NCI-H446 (cell line): ENCODE measurements at places on chromosomes 16 and 17.

- no peak for DNase-seq
Observed at GRCh38 chr16:77918809-77919707, 103.3 kb upstream of the CLEC3A start.

GRCh38 chr16:7227229-7227721 lies 105.4 kb upstream of the RBFOX1 start:
- no peak for DNase-seq

GRCh38 chr17:21285164-21286065 lies 904 bp downstream of the MAP2K3 start:
- DNase-seq: no peak

GRCh38 chr17:49035470-49036269 lies 38.5 kb downstream of the IGF2BP1 start:
- peak; percentile 66 for DNase-seq

DNA sequence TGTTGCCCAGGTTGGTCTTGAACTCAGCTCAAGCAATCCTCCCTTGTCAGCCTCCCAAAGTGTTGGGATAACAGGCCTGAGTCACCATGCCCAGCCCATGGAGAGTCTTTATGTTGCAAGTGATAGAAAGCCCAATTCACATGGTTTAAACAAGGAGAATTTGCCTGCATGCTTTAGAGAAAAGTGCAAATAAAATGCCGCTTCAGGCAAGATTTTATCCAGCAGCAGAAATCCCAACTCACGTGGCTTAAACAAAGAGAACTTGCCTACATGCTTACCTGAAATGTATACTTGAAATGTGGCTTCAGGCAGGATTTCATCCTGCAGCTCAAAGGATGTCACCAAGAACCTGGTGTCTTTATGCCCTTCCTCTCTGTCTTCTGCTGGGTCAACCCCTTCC lies 28.8 kb upstream of the XYLT2 start:
- no peak for DNase-seq

- DNase-seq: no peak
Observed at GRCh38 chr17:48718761-48719641, 3.3 kb downstream of the PRAC1 start.

GRCh38 chr17:56887552-56888467 lies 26.0 kb downstream of the TRIM25 start:
- no peak for DNase-seq

- DNase-seq: no peak
Observed at GRCh38 chr17:1413281-1413791, 13.3 kb upstream of the YWHAE start.

DNA sequence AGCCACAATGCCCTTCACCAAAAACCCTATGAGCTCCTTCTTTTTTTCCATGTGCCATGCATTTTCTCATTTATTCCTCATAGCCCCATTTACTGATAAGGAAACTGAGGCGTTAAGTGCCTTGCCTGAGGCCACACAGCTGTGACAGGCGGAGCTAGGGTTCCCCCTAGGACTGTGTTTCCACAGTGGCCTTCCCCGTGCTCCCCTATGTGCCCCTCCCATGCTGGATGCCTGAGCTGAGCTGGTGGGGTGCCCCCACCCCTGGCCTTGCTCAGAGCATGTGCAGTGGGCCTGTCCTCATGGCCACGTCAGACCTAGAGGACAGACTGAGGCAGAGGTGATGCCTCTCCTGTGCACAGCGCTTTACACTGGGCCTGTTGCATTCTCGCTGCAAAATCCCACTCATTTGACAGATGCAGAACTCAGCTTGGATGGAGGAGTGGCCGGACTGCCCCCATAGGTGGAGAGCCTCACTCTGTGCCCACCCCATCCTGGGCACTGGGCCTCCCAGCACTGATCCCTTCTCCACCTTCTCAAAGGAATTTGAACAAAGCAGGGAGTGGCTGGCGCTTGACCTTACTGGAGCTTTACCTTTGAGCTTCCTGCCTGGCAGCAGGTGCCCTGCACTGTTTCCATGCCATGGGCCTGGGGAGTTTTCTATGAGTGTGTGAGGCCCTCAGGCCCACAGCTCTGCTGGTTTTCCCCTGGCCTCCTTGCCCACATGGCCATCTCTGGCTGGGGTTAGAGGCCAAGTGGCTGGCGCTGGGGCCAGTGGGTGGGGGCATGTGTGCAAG lies 2.6 kb downstream of the MAP2K3 start:
- DNase-seq: no peak

GRCh38 chr16:69566240-69566980 lies 644 bp downstream of the NFAT5 start:
- DNase-seq: peak; percentile 10

DNA sequence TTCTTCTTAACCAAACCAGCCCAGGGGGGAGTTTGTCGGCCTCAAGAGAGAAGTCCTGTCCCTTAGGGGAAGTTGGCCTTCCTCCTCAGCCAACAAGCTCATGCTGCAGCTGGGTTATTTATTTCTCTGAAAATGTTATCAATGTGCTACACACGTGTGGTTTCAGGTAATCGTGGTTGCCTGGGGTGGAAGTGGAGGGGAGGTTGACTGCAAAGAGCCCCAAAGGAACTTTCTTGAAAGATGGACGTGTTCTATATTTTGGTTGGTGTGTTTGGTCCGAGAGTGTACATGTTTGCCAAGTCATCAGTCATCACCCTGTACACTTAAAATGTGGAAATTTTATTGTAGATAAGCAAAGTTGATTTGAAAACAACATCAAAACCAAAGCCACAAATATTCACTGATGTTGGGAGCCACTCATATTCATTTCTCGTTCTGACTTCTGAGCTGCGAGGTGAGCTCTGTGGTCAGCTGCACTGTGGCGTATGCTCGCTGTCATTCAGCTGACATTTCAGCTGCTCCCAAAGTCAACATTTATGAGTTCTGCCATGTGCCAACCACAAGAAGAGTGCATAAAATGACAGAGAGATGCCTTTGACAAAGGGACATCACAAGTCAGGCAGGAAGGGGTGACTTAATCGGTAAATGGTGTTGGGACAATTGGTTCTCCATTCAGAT lies 26.5 kb upstream of the ADGRG1 start:
- no peak for DNase-seq

DNA sequence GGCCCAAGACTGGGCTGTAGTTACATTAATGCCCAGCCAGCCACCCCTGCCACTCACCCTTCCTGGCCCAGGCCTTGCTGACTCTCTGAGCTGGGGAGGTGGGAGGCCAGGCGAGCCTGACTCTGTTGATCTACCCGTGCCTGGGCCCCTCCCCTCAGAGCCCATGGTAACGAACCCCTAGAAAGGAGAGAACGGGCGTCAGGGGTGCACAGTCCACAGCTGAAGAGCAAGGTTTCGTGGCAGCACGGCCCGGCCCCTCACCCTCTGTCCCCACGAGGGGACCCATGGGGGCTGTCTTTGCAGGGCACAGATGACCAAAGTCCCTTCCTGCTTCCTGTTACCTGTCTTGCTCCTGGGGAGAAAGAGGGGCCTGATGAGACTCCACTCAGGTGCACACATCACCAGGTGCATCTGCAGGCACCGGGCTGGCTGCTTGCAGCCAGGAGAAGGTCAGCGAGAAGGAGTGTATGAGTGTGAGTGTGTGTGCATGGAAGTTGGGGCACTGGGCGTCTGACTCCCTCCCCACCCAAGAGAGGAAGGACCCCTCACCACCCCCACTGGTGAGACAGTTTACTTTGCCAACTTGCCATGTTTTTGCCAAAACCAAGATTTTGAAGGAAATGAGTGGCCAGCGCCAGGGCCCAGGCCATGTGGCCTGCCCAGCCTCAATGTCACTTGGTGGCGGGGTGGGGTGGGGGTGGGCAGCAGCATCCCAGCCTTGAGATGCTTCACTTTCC lies 359.1 kb downstream of the SEC14L1 start:
- DNase-seq: no peak

DNA sequence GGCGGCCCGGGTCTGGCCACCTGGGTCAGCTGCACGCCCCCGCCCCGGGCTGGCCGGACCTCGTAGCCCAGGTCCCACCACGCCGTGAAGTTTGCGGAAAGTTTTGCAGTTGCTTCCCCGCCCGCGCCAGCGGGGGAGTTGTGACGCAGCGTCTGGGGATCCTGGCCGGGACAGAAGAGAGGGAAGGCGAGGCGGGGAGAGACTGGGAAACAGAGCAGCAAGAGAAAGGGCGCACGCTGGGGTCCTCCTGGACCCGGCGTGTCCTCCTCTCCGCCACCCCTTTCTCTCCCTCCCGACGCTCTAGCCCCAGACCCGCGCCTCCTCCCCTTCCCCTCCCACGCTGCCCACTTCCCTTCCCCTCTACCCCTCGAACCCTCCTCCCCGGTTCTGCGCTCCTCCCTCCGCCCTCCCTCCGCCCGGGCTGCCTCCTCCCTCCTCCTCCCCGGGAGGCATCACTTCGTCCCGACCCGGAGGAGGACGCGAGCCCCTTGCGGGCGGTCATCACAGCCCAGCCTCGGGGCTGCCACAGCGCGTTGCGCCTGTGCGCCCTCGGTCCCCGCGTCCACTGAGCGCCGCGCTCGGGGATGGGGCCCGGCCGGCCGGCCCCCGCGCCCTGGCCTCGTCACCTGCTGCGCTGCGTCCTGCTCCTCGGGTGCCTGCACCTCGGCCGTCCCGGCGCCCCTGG lies at the start of gene MRC2:
TSS of gene MRC2 (plus strand) at position 452 of the 685 bp plus-strand sequence. CDS start at position 585, 133 bp downstream.
- DNase-seq: no peak

DNA sequence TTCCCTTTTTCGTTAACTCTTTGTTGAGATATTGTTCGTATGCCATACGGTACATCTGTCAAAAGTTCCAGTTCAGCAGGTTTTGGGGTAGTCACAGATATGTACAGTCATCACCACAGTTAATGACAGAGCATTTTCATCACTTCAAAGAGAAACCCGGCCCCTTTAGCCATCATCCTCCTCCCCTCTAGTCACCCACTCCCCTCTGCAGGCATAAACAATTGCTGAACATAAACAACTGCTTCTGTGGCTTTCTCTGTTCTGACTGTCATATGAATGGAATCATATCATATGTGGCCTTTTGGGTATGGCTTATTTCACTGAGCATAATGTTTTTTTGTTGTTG lies 59.3 kb downstream of the RNF213 start:
- no peak for DNase-seq

DNA sequence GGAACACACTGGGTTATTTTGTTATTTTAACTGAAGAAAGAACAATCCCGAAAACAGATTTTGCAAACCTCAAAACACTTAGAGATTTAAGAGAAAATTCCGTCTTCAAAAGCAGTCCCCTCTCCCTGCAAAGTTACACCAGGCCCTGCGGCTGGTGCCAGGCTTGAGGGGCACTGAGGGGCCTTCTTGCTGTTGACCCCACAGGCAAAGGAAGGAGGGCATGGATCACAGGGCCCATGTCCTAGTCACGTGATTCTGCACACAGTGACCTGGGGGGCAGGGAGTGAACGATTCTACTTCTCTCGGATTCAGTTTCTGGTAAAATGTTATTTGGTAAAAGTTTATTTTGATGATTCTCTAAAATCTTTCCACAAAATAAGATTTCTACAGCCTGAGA lies 55.3 kb upstream of the FASN start:
- no peak for DNase-seq

DNA sequence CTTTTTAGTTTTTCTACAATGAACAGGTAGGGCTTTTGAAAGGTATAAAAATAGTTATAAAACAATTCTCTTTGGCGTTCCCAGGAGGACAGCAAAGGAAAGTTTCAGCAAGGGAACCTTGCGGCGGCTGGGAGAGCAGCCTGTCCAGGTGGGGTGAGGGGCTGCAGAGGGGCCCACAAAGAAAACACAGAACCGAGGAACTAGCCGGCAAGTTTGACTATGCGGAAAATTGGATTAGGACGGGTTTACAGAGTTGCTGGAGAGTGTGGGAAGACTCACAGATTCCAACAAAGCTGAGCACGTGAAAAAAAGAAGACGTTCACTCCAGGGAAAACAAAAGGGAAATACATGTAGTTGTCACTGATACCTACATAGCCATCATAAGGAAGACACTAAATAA lies 40.2 kb upstream of the METTL16 start:
- no peak for DNase-seq

DNA sequence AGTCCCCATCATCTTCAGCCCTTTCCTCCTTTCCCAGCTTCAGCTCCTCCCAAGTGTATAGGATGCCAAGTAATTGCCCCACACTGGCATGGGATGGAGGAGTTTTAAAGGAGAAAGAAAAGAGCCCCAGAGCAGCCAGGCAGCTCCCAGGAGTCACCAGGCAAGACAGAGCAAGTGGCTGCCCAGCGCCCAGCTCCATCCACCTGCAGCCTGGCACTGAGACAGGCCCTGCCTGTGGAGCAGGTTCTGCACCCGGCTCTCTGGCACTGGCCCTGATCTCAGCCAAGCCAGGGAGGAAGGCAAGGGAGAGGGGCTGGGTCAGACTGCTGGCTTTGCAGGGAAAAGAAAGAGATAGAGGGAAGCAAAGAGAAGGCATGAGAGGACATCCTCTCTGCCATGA lies 21.7 kb downstream of the FOXN1 start:
- DNase-seq: no peak

- DNase-seq: no peak
Observed at GRCh38 chr16:14172200-14172809, 101.2 kb downstream of the MRTFB start.

GRCh38 chr16:80208743-80209142 lies 332.1 kb upstream of the DYNLRB2 start:
- no peak for DNase-seq

- DNase-seq: no peak
Observed at GRCh38 chr16:85609539-85609938, 3.6 kb upstream of the GSE1 start.

- no peak for DNase-seq
Observed at GRCh38 chr17:50360486-50361115, 12.4 kb downstream of the MRPL27 start.

DNA sequence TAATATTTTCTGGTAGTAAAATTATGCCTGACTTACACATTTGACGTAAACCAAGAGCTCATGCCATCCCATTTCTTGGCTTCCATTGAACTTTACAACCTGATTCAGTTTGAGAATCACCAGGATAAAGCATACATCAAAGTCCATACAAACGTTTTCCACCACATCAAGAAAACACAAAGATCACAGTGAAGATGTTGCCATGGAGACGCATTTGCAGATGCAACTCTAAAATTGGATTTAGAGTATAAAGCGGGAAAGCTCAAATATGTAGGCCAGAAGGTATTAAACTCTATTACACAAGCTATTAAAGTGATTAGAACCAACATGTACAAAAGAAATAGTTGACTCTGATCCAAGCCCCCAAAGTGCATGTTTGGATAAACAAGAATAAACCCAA lies 10.4 kb downstream of the C16orf46 start:
- no peak for DNase-seq

GRCh38 chr16:8229011-8229520 lies 361.2 kb downstream of the TMEM114 start:
- no peak for DNase-seq

DNA sequence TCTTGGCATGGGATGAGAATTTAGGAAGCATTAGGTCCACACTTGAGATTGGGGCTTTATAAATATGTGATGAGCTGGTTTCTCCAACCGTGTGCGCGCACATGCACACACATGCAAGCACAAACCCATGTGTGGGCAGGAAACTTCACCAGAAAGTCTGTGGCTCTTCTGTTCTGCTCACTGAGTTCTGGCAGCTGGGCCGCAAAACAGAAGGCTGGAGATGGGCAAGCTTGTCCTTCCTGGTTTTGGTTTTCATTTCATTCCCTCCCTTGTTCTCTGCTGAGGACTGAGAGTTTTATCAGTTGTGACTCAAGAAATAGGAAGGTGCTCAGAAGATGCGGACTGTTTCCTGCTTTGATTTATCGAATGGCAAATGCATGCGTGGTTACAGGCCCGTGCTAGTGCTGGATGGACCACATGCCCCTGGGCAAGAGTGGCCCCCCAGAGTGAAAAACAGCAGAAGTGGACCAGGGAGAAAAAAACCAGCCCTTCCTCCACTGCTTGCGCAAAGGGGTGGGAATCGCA lies 14.1 kb downstream of the MAP3K14 start:
- no peak for DNase-seq
